Activated gamma-delta T cell treated with Interleukin-2 at 50 U/mL for 16 hours (primary cell): ENCODE measurements at places on chromosomes 2 and 18.

DNA sequence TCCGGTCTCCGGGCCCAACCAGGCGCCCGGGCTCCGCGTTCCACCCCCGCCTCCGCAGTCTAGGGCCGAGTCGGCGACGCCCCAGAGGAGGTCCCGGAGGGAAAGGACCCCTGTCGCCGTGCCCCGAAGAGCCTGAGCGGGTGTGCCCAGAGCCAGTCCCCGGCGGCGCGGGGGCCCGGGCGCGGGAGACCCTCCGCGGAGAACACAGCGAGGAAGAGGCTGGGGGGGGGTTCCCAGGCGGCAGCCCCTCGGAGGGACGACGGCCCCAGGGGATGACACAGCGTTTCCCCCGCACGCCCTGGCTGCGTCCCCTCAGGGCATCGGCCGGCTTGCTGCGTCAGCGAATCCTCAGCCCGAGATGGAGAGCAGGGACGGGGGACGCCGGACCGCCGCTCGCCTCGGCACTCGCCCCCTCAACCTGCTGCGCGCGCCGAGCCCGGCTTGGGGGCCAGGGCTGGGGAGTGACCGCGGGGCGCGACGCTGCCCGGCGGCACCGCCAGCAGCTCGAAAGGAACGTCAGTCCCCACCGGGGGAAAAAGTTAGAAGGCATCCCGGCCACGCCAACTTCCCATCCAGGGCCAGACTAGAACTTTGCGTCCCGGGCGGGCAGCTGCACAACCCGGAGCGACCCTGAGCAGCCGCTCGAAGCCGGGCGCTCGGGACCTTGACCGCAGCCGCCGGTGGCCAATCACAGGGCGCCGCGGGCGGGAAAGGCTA, 711 bp downstream of the SFXN5 start:
- DNase-seq = peak; percentile 35

DNA sequence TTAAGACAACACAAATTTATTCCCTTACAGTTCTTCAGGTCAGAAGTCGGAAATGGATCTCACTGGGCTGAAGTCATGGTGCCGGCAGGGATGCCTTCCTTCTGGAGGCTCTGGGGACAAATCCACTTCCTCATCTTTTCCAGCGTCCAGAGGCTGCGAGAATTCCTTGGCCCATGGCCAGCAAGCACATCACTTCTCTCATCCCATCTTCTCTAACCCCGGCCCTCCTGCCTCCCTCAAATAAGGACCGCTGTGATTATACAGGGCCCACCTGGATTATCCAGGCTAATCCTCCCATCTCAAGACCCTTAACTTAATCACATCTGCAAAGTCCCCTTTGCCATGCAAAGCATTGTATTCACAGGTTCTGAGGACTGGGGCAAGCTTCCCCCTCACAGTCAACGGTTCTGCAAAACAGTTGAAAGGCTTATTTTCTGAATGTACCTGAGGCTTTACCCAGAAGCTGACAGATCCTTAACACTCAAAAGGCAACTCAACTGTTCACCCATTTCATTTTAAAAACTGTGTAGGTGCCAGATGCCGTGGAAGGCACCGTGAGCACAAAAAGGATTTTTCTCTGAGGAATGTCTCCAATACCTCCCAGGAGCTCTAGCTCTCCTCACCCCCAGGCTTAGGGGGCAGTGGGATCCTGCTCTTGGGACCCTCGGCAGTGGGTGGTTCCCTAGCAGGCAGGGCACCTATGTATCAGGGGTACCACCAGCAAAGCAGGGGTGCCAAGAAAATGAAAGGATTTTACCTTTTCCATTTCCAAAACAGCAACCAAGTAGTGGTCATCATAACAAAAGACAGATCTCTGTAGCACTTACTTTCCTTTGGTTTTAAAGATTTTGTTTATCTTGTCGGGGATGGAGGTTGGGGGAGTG, 84.0 kb downstream of the KCTD1 start:
- DNase-seq = no peak

GRCh38 chr2:100136310-100136709, 6.1 kb downstream of the AFF3 start:
- DNase-seq = no peak

- no peak for DNase-seq
Observed at GRCh38 chr2:62382122-62382521, 123.9 kb downstream of the TMEM17 start.

GRCh38 chr18:58748899-58749595, 77.8 kb downstream of the MALT1 start:
- no peak for DNase-seq

DNA sequence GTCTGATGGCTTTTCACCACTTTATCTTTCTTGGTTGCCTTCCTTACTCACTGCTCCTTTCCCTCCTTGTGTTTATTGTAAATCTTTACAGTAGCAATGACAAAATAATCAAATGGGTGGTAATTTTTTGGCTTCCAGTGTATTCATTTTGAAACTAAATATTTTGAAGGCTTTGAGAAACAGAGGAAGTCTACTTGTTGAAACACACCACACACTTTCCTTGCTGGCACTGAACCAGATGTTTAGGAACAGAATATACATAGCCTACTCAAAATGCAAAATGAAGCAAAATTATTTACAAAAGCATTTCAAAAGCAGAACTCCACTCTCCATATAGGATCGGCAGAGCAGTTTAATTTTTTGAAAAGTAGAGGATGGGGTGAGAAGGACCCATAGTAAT, 189.8 kb downstream of the LTBP1 start:
- DNase-seq = no peak

DNA sequence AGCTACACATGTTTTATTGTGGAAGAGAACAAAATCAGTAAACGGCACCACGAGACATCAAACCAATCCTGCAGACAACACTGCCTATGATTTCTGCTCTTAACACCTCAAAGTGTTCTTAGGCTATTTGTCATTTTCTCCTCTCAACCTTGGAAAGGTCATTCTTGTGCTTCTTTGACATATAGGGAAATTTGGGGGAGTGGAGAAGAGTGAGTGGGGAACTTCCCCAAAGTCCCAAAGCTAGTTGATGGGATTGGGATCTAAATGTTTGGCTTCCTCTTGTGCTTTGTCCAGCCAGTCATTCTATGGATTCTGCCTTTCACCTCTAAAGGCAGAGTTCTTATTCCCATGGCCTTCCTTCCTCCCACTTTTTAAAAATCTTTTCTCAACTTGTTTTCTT, 5.8 kb upstream of the MRO start:
- DNase-seq = no peak

GRCh38 chr18:58766164-58766563, 94.9 kb downstream of the MALT1 start:
- no peak for DNase-seq

DNA sequence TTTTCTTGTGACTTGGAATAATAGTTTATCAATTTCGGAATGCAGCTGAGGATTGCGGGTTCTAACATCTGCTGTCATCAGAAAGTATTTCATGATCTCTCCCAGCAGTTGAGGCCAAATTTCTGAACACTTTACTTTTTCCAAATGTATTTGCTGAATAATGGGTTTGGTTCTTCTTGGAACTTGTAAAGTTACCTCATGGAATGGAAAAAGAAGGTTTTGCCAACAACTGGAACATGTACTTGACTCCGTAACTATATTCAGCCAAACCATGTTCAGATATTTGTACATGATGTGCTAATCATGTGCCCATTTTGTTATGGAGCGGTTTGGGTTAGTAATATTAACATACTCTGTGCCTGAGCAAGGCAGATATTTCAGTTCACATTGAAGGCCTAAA, 119.6 kb downstream of the LCLAT1 start:
- DNase-seq = no peak

GRCh38 chr2:75788154-75788553, 77.4 kb upstream of the GCFC2 start:
- no peak for DNase-seq

GRCh38 chr18:57004366-57005121, 142.3 kb upstream of the BOD1L2 start:
- no peak for DNase-seq

GRCh38 chr2:105790461-105791149, 45.9 kb downstream of the NCK2 start:
- DNase-seq = no peak

DNA sequence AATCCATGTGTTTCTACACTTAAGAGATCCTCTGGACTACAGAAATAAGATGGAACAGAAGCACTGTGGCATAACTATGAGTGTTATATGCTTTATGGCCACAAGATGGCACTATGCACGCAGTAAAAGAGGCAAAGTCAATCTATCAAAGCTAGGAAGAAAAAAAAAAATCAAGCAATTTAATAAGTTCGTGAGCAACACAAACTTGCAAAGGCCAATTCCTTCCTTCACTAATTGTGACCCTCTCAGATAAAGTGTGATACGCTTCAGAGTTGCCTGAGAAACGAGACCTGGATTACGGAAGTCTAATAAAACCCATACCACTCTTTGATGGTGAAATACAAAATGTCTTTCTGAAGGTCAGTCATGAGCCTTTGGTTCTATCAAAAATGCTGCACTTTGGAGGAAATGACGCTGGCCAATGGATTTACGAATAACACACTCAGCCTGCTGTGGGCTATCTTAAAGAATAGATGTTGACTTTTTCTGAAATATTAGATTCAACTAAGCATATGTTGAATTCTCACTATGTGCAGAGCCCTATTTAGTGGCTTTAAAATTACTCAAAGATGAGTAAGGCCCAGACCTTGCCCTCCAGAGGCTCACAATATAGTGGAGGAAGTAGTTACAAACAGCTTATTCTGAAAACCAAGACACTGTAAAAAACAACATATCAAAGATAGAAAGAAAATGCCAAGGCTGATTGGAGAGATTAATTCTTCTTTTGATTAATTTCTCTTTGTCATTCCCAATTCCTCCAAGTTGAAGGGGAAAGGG, 35.5 kb upstream of the TTR start:
- peak; percentile 11 for DNase-seq

GRCh38 chr2:82789851-82790205, 1669.3 kb downstream of the SUCLG1 start:
- DNase-seq = no peak

GRCh38 chr2:146312899-146313298, 1531.9 kb upstream of the ACVR2A start:
- no peak for DNase-seq

- DNase-seq = no peak
Observed at GRCh38 chr2:189328848-189329245, 112.4 kb upstream of the WDR75 start.

DNA sequence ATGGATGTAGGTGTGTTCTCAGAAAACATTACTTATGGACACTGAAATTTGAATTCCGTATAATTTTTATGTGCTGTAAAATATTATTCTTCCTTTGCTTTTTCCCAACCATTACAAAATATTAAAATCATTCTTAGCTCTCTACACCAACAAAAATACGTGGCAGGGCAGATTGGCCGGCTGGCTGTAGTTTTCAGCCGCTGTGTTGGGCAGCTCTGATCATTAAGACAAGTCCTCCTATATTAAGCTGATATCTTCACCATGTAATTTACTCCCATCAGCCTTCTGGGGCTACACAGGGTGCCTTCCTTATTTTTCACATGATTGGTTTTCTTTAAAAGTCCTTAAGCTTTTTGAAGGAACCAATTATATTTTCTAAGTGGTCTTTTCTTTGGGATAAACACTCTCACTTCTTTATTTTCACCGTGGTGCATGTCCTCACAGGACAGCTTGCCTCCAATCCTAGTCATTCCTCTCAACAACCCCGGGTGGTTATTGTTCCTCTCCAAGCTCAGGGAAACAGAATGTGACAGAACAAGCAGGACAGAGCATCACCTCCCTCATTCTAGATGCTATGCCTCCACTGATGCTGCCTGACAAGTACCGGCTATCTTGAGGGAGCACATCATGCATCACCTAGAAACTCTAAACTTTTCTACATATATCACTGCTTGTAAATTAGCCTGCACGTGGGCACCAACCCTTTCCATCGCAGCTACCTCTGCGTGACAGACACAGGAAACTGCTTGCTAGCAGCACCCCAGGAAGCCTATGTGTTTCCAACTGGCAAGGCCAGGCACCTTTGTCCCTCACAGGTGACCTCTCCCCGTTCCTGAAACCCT, 362.3 kb downstream of the MYCN start:
- no peak for DNase-seq

DNA sequence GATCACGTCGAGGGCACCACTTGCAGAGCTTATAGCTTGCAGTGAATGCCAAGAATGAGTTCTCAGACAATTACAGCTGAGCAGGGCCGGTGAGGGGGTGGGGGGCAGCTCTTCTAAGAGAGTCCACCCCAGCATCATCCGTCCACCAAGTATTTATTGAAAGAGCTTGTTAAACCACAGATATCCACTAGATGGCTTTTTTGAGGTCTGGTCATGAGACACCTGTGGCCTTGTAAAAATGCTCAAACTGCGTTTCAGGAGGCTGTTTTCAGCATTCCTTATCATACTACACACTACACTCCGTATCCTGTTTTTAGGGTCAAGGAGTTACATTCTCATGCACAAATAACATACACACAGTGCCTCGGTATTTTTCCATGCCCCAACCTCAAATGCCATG, 51.5 kb downstream of the DNAJC10 start:
- no peak for DNase-seq

- no peak for DNase-seq
Observed at GRCh38 chr2:24993406-24994145, 21.8 kb upstream of the DNAJC27 start.

GRCh38 chr2:230828272-230828961, 36.3 kb upstream of the ITM2C start:
- DNase-seq = no peak

DNA sequence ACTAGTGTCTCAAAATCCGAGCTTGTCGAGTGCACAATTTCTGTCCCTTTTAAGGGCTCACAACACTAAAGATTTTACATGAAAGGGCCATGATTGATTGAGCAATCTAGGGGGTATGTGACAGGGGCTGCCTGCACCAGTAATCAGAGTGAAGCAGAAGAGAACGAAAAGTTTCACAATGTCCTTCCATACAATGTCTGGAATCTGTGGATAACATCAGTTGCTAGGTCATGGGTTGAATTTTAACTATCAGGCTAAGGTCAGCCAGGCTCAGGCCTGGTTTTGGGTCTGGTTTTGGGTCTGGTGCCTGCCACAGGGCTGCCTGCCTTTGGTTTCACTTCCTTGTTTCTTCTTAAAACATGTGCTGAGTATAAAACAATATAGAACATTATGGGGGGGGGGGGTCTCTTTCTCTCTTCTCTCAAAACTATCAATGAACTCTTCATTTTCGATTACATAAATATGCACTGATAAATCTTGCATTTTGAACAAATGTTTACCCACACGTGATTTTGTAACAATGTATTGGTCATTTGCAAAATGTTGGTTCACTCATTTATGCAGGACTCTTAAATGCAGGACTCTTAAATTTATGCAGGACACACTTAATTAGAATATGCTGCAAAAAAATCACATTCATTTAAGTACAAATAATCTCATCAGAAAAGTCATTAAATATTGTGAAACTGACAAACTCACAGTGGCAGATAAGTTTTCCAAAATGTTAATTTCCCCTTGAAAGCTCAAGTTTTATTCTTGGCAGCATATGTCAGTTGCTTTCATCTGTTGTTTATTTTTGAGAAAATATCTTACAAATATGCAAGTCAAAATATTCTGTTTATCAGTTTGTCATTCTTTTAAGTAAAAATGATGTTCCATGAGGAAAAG, 290.5 kb upstream of the KYNU start:
- DNase-seq = no peak

DNA sequence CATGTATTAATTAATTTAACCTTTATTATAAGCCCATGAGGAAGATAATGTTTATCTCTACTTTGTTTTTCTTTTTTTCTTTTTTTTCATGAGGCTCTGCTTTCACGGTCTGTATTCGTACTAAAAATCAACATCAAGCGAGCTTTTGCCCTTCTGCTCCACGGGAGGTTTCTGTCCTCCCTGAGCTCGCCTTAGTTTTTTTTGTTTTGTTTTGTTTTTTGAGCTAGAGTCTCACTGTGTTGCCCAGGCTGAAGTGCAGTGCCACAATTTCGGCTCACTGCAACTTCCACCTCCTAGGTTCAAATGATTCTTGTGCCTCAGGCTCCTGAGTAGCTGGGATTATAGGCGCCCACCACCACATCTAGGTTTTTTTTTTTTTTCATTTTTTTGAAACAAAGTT, 29.9 kb upstream of the BMPR2 start:
- no peak for DNase-seq
